T-helper 1 cell treated with Interleukin-12 subunit alpha and Interleukin-12 subunit beta and Interleukin-4 antibody, amounts not matched to agents 30 ng/mL and 1 ng/mL, for 36 hours (primary cell): ENCODE measurements at places on chromosomes 16 and 17. TPM values are rescaled to one million over a fixed set of nuclear protein-coding genes. Genes with fewer than 3 reads are reported as not detected.

Gene CCL13
- not detected in 2 replicates for total RNA-seq

Gene CRHR1
- not detected in 2 replicates for total RNA-seq

Gene ULK2
- total RNA-seq, result 11.2 and 13.6 TPM in 2 replicates

Gene UBB
- total RNA-seq, result 1,398 and 1,399 TPM in 2 replicates

Gene RANGRF
- 45.5 and 49.9 TPM in 2 replicates for total RNA-seq

Gene FBXO39
- 5.5 and 6.4 TPM in 2 replicates for total RNA-seq

Gene FSCN2
- 0.27 and 0.37 TPM in 2 replicates for total RNA-seq

Gene MSLN
- total RNA-seq, result not detected in 2 replicates

Gene KRTAP4-3
- not detected in 2 replicates for total RNA-seq

Gene HEXIM2
- total RNA-seq, result 5.1 and 6.8 TPM in 2 replicates

Gene CDRT15L2
- total RNA-seq, result not detected in 2 replicates

Gene NPIPA3
- 1.8 and 4.0 TPM in 2 replicates for total RNA-seq

Gene TLCD3B
- 1.4 and 2.3 TPM in 2 replicates for total RNA-seq

Gene ABI3
- total RNA-seq, result 73.2 and 77.2 TPM in 2 replicates

Gene CLEC3A
- total RNA-seq, result not detected in 2 replicates

Gene SEPTIN12
- not detected in 2 replicates for total RNA-seq
